ENCODE measurements at places on chromosomes 12 and 14.
A peak's percentile ranks its signal among the peaks of the same experiment; 100 is the strongest.

- DNase-seq: no peak
Measured at GRCh38 chr12:121830588-121831265, 26.9 kb downstream of the SETD1B start.

DNA sequence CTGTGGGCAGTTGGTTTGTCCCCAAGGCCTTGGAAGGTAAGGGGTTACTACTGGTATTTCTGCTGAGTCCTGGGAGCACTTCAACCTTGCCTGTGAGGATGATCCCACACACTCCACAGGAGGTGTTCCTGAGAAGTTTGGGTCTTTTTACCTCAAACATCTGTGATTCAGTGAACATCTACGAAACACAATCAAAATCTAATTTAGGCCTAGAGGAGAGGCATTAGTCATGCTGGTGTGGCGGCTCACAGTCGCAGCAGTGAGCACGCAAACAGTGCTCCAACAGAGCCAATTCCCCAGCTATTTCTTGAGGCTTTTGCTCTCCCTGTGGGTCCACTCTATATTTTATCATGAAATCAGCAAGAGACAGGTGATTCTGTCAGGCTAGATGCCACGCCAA, 107.6 kb downstream of the APAF1 start:
- DNase-seq: no peak

DNA sequence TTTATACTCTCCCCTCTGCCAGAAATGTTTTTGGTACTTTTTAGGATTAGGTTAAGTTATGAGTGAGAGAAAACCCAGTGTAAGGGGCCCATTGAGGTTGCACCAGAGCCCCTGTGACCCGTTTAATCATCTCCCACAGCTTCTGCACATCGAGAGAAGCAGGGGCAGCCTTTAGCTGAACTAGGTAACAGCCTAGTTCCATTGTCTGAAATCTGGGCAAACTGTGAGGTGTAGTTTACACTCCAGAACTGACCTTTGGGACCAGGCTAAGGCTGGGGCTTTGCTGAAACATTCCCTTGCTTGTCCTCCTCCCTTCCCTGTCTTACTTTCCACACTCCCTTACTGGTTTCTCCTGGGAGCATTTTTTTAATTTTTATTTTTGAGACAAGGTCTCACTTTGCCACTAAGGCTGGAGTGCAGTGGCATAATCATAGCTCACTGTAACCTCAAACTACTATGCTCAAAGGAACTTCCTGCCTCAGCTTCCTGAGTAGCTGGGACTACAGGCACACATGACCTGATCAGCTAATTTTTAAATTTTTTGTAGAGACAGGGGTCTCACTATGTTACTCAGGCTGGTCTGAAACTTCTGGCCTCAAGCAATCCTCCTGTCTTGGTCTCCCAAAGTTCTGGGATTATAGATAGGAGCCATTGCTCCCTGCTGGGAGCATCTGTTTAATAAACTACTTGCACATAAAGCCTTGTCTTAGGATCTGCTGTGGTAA, 25.9 kb upstream of the DHRS2 start:
- no peak for DNase-seq

- DNase-seq: no peak
Measured at GRCh38 chr14:104222396-104223036, 84.1 kb downstream of the KIF26A start.

DNA sequence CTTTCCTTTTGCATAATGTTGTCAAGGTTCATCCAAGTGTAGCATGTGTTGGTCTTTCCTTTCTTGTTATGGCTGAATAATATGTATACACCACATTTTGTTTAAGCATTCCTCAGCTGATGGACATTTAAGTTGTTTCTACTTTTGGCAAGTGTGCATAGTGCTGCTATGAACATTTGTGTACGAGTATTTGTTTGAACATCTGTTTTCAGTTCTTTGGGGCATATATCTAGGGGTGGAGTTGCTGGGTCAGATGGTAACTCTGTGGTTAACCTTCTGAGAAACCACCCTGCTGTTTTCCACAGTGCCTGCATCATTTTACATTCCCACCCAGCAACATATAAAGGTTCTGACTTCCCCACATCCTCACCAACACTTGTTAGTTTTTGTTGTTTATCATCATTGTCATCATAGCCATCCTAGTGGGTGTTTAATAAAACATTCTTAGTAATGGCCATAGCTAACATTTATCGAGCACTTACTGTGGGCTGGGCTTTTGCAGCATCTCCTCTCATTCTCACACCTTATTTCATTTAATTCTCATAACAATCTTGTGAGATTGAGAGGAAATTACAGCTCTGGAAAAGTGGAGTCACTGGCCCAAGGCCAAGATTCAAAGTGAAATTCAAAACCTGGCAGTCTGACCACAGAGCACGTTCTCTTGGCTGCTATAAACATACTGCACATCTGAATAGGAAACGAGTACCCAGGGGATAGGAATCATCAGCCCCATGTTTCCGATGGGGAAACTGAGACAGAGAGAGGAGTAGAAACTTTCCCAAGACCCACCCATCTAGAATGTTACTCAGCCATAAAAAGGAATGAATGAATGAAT, 193.6 kb downstream of the KSR2 start:
- DNase-seq: no peak

- DNase-seq: no peak
Measured at GRCh38 chr12:70796989-70797388, 123.5 kb downstream of the PTPRR start.

- DNase-seq: no peak
Measured at GRCh38 chr14:97539884-97540283, 742.7 kb downstream of the VRK1 start.

DNA sequence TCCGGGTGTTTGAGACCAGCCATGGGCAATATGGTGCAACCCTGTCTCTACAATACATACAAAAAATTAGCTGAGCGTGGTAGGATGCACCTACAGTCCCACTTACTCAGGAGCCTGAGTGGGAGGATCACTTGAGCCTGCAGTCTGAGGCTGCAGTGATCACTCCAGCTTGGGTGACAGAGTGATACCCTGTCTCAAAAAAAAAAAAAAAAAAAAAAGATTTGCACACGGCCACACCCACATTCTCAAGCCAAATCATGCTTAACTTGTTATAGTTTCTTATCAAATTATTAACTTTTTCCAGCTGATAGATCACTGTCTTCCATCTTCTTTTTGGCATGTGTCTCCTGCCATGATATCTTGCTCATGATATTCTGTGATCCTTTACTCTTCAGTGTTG, 6.8 kb downstream of the DRAM1 start:
- DNase-seq: no peak

- no peak for DNase-seq
Measured at GRCh38 chr12:62396750-62397149, 69.9 kb upstream of the MON2 start.

DNA sequence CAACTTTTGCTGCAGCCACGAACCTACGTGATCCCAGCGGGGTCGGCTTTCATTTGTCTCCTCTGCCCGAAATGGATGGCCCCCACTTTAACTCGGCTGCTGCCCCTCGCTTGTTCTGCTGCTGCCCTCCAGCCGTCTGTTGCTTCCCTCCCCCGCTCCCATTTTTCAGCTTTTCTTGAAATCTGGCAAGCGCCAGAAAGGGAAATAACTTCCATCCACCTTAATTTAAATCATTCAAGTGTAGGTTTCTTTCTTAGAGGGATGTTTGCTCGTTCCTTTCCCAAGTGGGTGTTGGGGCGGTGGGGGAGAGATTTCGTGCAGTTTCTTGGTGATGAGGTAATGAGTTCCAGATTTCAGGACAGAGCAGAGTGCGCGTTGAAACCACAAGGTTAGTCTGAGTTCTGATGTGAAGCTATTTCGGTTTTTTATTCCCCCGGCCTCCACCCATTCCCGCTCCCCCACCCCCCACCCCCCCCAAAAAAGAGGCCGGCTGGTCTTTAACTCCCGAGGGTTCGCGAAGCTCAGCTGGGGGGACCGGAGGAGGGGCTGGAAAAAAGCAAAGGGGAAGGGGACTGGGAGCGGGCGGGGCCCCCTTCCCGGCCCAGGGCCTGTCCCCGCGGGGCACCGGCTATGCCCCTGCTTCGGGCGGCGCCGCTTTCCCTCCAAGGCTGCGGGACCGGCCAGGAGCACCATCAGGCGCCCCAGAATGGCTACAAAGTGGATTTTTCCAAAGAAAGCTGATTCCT, 2.2 kb upstream of the ZFP36L1 start:
- DNase-seq: peak; percentile 68

- no peak for DNase-seq
Measured at GRCh38 chr12:116287842-116288301, 10.4 kb upstream of the MED13L start.

DNA sequence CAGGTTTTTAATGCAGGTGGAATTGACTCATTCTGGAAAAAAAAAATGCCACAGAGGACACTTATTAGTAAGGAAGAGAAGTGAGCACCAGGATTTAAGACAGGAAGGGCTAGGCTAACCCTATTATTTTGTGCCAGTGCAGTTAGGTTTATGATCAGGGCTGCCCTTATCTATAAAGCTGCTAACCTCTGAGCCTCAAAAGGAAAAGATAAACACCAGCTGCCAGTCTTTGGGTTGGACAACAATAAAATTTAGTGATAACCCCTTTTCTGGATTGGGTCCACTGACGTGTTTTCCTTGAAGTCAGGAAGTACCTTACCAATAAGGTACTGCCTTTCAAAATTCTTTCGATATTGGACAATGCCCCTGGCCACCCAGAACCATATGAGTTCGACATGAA, 128.9 kb downstream of the NUBPL start:
- DNase-seq: no peak
